Stimulated activated CD4-positive, alpha-beta T cell treated with anti-CD3 and anti-CD28 coated beads, Interleukin-1b, Interleukin-23, amount 100 ng/mL, for 1 hour (primary cell): ENCODE measurements at places on chromosomes 13 and 19.

DNA sequence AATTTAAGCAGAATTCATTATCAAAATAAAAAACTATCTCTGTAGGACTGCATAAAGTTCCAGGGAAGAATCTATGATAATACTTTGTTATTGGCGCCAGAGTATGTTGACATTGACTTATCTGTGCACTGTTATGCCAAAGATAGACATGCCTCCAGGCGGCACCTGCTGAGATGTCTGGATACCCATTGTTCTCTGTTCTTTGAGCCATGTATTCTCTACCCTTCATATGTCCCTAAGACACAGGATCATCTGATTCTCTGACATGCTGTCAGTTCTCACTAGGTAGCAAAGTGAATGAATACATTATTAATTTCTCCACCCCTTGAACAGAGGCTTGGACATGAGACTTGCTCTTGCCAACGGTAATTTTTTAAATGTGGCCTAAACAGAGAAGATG lies 517.8 kb upstream of the SLITRK5 start:
- no peak for DNase-seq

DNA sequence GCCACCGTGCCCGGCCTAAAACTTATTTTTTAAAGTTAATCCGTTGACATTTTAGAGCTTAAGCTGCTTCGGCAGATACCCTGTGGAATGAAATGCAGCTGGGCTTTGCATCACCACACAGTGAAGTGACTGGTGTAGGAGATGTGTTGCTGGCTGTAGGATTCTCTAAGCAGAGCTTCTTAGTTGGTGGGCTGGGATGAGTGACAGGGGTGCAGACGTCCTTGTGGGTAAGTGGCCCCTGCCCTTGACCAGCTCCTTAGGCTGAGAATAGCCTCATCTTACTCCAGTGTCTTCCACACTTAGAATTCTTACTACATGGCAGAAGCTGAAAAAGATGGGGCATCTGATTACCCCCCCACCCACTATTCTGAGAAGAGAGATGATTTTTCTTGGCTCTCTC lies 11.6 kb downstream of the GATAD2A start:
- no peak for DNase-seq

GRCh38 chr13:85503797-85504196 lies 295.4 kb downstream of the SLITRK6 start:
- DNase-seq, result no peak

DNA sequence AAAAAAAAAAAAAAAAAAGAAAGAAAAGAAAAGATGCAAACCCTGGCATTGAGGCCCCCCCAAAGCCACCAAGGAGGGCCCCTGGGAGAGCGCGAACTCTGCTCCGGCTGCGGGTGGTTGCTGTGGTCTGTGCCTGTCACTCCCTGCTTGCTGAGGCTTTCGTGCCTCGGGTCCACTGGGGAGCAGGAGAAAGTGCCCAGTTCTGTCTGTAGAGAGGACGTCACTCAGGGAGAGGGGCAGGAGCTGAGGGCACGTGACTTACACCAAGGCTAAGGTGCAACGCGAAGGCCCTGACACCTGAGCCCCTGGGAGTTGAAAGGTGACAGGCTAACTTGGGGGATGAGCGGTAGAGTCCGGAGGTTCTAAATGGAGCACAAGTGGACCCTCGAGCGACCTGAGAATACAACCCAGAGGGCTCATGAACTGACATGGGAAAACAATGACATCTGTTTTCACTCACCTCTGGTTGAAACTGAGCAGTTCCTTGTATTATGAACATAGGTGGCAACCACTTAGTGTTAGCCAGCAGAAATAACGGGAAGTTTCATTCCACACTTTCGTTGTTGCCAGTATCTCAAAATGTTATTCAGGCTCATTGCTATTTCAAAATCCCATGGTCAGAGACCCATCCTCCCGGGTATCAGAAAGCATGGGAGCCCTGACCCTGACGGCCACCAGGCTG lies 69.2 kb upstream of the TM9SF2 start:
- no peak for DNase-seq

GRCh38 chr13:50033725-50034124 lies 18.5 kb downstream of the KCNRG start:
- DNase-seq, result no peak

GRCh38 chr13:73060251-73061160 lies 1.7 kb downstream of the KLF5 start:
- DNase-seq, result no peak

- DNase-seq, result no peak
Measured at GRCh38 chr19:2231621-2232221, 4.4 kb downstream of the PLEKHJ1 start.

DNA sequence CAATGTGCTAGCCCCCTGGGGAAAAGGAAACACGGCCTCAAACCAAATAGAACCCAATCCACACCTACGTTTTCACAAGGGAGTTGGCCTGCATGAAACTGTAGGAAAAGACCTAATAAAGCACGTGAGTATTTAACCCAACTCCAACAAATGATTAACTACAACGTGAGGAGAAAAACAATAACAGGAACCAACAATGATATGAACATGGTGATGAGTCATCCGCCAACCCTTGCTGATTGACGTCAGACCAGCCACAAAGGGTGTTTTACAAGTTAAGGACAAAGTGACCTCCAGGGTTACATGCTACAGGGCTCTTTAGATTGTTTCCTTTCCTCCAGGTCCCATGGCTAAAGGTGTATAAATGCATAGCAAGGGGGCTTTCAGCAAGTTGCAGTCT lies 460.5 kb downstream of the COG6 start:
- no peak for DNase-seq

GRCh38 chr13:114100446-114101357 lies 31.7 kb downstream of the RASA3 start:
- DNase-seq, result no peak

DNA sequence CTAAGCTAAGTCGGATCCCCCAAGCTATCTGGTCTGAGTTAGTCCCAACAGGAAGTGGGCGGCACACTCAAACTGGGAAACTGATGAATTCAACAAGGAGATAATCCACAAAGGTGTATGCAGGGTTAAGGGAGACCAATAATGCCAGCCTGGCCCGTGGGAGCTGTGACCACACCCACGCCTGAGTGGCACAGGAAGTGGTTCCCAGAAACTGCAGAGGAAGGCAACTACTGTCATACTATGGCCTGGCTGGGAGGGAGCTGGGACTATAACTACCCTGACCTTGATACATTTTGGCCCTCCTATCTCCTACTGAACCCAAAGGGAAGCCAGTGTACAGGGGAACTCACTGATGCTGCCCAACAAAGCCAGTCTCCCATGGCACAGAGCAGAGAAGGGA lies 85.5 kb upstream of the TDRD3 start:
- DNase-seq, result no peak

- DNase-seq, result no peak
Measured at GRCh38 chr13:63166345-63166744, 1750.7 kb upstream of the PCDH20 start.

- DNase-seq, result no peak
Measured at GRCh38 chr19:15181394-15181793, 19.4 kb downstream of the NOTCH3 start.

GRCh38 chr13:75440100-75440499 lies 41.9 kb downstream of the TBC1D4 start:
- DNase-seq, result no peak

DNA sequence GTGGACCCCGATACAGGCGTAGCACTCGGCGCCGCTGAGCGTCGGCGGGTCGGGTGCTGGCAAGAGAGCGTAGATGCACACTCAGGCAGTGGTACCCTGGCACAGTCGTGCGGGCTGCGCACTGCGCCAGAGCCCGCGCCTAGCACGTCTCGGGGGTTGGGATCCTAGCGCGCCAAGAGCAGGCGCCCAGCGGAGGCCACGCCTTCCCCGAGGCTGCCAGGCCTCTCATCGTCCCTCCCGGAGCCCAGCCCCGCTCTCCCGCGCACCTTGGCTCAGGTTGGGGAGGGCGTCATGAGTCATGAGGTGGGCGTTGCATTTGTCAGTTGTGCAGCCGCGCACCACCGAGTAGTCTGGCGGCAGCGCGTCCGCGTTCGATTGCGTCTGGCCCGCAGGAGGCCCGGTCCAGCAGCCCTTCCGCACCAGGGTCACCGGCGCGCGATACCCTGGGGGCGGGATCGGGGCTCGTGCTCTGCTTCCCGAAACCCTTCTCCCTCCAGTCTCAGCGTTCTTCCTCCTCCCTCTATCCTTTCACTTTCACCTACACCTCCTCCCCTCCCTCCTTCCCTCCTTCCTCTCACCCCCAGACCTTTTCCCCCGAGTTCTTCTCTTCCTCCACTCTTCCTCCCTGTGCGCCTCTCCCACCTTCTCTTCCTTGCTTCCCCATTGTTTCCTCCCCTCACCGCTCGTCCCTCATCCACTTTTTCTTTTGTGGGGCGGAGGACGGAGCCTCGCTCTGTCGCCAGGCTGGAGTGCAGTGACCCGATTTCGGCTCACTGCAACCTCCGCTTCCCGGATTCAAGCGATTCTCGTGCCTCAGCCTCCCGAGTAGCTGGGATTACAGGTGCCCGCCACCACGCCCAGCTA lies 3.5 kb downstream of the LYPD5 start:
- DNase-seq, result no peak

GRCh38 chr13:75473468-75473867 lies 8.5 kb downstream of the TBC1D4 start:
- DNase-seq, result no peak

DNA sequence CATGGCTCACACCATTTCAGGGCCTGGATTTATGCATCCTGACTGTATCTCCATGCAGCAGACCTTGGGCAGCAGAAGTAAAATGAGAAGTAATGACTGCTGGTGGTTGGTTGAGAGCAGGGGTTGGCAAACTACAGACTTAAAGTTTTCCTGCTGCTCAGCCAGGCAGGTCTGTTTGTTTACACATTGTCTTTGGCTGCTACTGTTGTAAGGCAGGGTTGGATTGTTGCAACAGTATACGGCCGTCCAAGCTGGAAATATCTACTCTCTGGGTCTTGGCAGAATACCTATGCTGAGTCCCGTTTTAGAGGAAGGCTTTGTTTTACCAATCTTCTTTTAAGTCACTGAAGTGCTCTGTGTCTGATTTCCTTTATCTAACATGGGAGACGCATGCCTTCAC lies 13.5 kb downstream of the SNRNP70 start:
- no peak for DNase-seq

DNA sequence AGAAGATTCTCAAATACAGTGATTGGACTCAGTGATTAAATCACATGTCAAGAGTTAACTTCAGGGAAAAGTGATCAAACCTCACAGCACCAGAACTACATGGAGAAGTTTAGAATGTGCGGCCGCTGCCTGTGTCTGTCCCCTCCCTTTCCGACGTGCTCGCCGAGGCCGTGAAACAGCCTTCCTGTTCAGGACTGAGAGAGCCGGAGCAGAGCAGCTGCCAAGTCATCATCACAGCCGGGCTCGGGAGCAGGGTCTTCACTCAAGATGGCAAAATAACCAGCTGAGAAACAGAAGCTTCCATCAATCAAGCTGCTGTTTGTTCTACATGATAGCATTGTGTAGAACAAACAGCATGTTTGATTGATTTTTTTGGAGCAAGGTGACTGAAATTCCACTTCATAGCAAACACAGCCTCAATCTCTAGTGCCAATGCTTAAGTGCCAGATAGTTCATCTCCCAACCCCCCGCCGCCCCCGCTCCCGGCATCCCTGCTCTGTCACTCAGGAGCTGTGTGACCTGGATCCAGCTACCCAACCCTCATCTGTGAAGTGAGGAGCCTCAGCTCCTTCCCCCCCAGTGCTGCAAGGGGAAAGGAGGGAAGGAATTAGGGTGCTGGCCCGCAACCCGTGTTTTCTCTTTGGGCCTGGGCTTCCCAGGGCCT lies 70.6 kb downstream of the HSPH1 start:
- no peak for DNase-seq

DNA sequence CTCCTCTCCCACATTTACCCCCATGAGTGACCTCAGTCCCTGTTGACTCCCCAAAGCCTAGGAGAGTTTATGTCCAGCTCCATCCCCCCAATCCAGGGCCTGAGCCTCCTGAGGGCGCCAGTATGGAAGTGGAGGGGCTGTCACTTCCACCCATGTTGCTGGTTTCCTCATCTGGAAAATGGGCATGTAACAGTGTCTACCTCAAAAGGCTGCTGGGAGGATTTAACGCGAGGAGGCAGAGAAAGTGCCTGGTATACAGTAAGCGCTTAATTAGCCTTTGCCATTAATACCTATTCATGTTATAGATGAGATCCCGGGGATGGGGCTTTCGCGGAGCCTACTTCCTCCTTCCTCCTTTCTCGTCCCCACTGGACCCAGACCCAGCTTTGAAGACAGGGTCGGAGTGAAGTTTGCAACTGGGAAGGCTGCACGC lies 476 bp downstream of the TYK2 start:
- no peak for DNase-seq

- no peak for DNase-seq
Measured at GRCh38 chr13:109422161-109422560, 364.2 kb downstream of the IRS2 start.

DNA sequence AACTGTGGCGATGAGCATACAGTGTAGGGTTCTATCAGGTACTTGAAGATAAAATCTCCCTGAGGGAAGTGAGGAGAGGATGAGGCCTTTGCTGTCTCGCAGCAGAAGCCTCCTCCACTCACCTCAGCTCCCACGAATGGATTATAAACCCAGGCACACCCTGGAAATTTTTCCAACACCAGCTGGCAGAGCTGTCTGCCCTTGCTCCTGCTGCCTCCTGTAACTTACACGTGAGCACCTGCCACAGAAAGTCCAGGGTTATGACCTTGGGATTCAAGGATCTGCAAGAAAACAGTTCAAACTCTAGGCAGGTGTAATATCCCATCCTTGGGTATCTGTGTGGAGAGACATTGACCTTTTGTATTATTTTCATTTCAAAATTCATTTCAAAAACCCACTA lies 70.9 kb upstream of the MYO16 start:
- no peak for DNase-seq

DNA sequence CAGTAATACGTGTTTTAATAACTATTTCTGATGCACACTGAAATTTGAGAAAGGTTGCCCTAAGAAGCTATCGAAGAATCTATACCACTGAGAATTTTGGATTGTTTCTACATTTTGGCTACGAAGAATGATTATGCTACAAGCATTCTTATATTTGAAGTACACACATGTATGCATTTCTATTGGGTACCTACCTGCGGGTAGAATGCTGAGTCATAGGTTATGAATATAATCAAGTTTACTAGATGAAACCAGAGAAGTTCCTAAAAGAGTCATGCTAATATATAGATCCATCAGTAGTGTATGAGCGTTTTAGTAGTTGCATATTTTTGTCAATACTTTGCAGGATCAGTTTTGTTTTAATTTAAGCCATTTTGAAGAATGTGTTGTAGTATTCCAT lies 62.0 kb upstream of the PCDH20 start:
- DNase-seq, result no peak

- DNase-seq, result peak; percentile 98
Measured at GRCh38 chr19:42268142-42268703, 829 bp upstream of the CIC start.
